ENCODE measurements at places on chromosomes 4 and X.

GRCh38 chr4:154009191-154009590 lies 220.3 kb upstream of the SFRP2 start:
- DNase-seq = no peak

GRCh38 chrX:8520791-8521190 lies 56.2 kb downstream of the VCX3B start:
- DNase-seq = peak; percentile 11

DNA sequence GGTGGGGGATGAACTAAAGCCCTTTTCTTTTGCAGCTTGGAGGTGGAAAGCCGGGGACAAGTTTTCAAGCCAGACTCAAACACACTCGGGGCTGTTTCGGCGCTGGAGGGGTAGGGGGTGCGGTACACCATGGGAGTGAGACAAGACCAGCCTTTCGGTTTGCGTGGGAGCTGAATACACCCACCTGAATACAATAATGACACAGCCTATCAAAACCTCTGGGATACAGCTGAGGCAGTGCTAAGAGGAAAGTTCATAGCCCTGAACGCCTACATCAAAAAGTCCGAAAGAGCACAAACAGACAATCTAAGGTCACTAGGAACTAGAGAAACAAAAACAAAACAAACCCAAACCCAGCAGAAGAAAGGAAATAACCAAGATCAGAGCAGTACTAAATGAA lies 163.3 kb downstream of the ATRX start:
- no peak for DNase-seq

GRCh38 chr4:28677808-28678207 lies 1817.2 kb downstream of the STIM2 start:
- DNase-seq = no peak

DNA sequence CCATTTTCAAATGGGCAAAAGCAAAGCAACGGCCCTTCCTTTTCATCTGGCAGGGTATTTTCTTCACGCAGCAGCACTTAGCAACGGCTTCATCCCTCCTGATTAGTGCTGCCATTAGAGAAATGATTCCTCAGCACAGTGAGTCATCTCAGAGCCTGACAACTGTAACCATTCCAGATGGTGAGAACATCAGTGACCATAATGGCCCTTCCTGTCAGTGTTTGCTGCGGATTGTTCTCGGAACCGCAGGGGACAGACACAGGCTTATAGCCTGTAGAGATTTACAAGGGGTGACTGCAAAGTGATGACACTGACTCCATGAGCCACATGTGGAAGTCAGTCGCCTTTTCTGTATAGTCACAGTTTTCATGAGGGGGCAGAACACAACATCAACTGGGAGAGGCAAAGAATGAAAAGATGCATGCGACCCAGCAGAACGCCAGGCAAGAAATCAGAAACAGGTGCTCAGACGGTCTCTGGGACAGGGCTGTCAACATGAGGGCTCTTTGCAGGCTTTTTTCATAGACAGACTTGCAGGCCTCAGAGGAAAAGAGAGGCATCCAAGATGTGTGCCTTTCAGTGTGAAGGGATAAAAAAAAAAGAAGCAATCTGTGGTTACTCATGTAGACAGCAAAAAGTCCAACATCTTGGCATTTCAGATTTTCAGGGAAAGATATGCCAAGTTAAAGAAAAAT lies 69.9 kb upstream of the FBXW7 start:
- DNase-seq = peak; percentile 85

- no peak for DNase-seq
Observed at GRCh38 chr4:52711272-52711671, 40.0 kb downstream of the ERVMER34-1 start.

DNA sequence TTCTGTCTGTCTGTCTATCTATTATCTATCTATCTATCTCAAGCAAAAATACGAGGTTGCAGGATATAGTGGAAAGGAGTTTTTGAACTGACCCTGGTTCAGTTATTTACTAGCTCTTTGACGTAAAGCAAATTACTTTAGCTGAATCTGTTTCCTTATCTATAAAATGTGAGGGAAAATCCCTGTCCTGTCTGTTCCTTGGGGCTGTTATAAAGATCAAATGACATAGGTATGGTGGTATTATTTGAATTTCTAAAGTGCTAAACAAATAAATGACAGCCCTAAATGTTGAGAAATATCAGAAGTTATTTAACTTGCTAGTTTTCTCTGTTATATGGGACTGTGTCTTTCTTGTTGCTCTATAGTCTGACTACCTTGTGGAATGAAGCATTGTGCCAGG lies 55.0 kb downstream of the MAGEC1 start:
- DNase-seq = no peak

GRCh38 chr4:112029771-112030171 lies 115.5 kb upstream of the FAM241A start:
- peak; percentile 45 for DNase-seq

- no peak for DNase-seq
Observed at GRCh38 chrX:149846789-149847188, 34.2 kb upstream of the MAGEA8 start.

GRCh38 chrX:141221611-141222010 lies 20.7 kb downstream of the SPANXC start:
- DNase-seq = no peak

DNA sequence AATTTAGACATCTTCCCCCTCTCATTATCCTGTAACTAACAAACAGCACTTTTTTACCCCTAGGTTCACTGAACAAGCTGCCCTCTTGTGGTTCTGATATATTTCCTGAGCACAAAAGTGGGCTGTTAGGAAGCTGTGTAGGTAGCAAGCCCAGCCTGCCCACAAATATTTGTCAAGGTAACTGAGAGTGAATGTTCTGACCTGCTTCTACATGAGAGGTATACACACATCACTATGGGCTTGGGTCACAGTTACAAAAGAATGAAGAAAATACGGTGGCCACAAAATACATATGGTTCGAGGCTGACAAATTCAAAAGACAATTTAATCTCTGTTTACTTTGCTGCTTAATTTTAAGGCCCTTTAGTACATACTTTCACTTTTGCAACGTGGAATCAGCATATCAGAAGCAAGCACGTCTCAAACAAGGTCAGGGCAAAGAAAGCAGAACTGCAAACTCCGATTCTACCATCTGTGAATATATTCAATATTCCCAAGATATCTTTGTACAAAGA lies 78.7 kb downstream of the RBM47 start:
- DNase-seq = peak; percentile 33

GRCh38 chrX:87525771-87526229 lies 8.2 kb downstream of the KLHL4 start:
- peak; percentile 56 for DNase-seq

All from fibroblast of skin of right quadriceps (primary cell).